ENCODE measurements at places on chromosomes 6 and 20.
A peak's percentile ranks its signal among the peaks of the same experiment; 100 is the strongest.

DNA sequence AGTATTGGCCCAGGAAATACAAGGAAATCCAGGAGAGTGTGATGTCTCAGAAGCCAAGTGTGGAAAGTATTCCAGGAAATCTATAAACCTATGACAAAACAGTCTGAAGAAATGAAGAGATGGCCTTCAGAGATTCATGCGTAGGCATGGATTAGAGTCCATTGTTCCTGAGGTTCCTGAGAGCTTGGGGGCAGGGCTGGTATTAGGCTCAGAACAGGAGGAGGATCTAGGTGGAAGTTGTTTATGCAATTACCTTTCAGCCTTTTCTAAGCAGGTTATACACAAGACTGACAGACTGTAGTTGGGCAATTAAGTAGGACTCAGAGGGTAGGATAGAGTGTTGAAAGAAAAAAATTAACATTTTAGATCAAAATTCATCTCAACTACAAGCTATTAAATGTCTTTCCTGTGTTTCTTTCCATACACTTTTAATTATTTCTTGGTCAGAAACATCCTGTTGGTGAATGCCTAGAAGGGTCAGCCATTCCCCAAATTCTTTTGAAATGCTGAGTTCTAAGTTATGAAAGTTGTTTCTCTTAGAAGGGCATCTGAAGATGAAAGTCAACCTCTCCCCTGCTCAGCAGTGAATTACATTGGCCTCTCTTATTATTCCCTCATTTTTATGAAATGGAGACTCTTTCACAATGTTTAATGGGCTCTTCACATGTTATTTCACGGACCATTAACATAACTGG lies 201.2 kb upstream of the MYLIP start:
- no peak for DNase-seq

GRCh38 chr20:56439771-56440291 lies 27.8 kb downstream of the CASS4 start:
- DNase-seq = no peak

DNA sequence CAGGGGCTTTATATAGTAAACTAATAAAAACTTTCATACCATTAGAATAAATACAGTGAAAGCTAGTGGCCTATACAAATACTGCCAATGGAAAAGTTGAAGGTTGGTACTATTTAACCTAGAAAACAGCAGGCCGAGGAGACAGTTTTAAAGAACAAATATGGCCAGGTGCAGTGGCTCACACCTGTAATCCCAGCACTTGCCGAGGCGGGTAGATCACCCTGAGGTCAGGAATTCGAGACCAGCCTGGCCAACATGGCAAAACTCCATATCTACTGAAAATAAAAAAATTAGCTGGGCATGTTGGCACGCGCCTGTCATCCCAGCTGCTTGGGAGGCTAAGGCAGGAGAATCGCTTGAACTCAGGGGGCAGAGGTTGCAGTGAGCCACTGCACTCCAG lies 24.8 kb downstream of the GLYATL3 start:
- DNase-seq = no peak

- no peak for DNase-seq
These were observed 201.8 kb downstream of the ARID1B start for GRCh38 chr6:156978948-156979347.

DNA sequence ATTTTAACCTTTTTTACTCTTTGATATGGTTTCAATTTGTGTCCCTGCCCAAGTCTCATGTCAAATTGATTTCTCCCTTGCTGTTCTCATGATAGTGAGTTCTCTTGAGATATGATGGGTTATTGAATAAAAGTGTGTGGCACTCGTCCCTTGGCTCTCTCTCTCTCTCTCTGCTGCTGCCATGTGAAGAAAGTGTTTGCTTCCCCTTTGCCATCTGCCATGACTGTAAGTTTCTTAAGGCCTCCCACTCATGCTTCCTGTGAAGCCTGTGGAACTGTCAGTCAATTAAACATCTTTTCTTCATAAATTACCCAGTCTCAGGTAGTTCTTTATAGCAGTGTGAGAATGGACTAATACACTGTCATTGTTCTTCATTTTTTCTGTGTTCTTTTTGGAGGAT lies 48.5 kb downstream of the LIN28B start:
- DNase-seq = no peak

DNA sequence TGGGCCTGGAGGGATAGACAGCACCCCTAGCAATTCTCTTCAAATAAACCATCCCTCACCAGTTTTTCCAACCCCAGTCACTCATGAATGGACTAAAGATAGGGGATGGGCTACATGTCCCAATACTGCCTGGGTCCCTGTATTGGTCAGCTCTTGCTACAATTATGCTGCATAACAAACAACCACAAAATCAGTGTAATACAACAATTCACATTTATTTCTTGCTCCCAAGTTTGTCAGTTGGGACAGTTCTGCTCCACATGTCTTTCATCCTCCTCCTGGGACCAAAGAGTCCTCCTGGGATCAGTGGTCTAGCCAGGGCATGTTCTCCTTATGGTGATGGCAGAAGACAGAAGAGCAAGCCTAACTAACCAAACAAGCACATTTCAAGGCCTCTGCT lies 91.7 kb upstream of the MYL9 start:
- no peak for DNase-seq

- no peak for DNase-seq
These were observed 78.6 kb downstream of the KIF13A start for GRCh38 chr6:17908831-17909230.

DNA sequence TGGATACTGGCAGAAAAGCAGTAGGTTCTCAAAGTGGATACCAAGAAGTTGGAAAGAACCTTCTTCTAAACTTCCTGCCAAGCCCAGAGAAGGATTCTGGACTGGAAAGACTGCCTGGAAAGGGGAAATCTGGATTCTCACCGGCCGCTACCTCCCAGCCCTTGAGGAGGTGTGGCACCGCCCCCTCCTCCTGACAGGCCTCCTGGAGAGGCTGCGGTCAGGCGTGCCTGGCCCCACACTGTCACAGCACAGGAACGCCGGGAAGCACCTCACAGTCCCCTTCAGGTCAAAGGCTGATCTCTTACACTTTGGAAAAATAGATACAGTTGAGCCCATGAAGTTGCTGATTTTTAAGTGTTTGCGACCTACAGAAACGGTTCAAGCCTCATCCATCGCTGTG lies 16.3 kb upstream of the PDE10A start:
- DNase-seq = no peak

GRCh38 chr6:164144316-164144715 lies 729.8 kb downstream of the QKI start:
- no peak for DNase-seq

DNA sequence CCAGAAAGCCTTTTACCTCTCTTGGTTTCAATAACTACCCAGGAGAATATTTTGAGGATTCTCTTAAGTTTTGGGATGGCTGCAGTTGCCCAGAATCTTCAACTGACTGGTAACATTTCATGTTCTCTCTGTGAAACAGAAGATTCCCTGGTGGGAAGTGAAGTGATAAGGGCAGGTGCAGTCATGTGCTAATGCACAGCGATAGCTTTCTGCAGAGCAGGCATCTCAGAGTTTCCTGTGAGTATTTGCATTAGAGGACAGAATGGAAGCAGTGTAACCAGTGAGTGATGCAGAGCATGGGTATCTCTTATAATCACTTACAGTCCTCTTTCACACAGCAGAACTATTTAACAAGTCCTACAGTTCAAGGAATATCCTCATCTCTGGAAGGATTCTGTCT lies 76.1 kb downstream of the HCRTR2 start:
- DNase-seq = no peak

GRCh38 chr20:50579511-50579910 lies 69.3 kb downstream of the PTPN1 start:
- no peak for DNase-seq

GRCh38 chr6:129686941-129687627 lies 22.9 kb downstream of the ARHGAP18 start:
- no peak for DNase-seq

- no peak for DNase-seq
These were observed 83.4 kb downstream of the EYA2 start for GRCh38 chr20:46977909-46978588.

DNA sequence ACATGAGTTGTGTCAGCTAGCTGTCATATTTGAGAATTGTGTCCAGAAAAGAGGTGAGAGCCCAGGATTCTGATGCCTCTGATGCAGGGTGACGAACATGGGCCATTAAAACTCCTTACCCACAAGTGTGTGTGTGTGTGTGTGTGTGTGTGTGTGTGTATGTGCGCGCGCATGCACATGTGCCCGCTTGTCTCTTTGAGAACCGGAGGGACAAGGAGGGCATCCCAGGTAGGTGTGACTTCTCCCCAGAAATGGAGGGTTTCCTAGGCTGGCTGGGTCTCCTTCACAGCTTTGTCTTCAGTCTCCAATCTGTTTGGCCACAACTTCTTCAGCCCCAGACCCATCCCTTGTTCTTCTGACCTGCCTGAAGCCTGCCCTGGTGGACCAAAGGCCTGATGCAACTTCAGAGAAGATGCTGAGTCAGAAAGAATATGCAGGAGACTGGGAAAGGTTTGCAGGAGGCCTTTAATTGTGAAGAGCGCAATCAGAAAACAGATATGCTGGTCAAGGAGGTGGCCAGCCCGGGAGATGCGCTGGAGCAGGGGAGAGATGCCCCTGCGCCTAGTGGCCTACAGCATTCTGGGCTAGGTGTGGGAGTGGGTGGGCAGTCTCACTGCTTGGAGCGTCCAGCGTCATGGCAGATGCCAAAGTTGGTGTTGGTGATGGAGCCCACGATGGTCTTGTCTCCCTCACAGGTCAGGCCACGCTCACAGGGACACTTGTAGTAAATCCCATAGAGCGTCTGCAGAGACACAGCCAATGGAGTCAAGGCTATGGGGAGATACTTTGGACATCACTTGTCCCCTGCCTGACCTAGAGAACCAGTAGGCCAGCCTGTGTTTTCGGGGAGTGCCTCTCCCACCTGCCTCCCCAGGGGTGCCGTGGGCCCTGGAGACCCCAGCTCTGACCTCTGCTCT lies 2.3 kb downstream of the CLPS start:
- no peak for DNase-seq

- no peak for DNase-seq
These were observed 461.8 kb downstream of the CDKAL1 start for GRCh38 chr6:20996099-20996498.

GRCh38 chr6:125939026-125939425 lies 17.5 kb upstream of the HINT3 start:
- DNase-seq = no peak

DNA sequence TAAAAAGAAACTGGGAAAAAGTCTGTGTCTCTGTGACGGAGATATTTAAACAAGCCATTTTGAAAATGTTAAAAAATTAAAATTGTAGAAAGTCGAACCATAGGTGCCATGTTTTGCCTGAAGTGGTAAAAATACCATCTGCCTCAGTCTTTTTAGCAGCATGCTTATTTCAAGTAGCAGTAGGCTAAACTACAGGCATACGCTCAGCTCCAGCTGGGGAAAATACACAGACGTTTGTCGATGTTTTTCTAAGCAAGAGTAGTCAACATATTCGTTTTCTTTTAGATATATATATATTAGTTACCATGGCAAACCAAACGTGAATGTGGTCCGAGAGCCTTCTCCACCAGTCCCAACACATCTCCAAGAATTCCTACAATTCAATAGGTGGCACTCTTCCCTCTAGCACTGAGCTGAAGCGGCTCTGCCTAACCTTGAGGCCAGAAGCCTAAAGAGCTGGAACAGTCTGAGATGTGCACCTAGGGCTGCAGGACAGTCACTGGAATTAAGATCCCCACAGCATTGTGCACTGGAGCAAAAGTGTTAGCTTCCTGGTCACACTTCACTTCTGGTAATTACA lies 70.2 kb upstream of the BEND3 start:
- peak; percentile 76 for DNase-seq

GRCh38 chr20:60986506-60987156 lies 265.4 kb upstream of the CDH4 start:
- DNase-seq = no peak

DNA sequence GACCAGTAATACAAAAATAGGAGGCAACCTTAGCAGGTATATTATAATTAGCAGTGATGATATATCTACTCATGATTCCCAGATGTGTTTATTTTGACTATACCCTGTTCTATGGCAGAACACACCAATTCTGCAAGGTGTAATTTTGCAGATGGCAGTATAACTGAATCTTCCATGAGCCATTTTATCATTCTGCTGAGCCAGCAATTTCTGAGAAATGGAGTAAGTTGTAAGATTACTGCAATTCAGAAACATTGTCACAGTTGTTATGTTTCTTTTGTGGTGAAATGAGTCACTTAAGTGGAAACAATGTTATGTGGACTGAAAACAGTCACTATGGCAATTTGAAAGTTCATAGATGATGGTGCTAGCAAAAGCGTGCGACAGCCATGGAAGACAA lies 63.7 kb upstream of the RIMS1 start:
- DNase-seq = no peak

DNA sequence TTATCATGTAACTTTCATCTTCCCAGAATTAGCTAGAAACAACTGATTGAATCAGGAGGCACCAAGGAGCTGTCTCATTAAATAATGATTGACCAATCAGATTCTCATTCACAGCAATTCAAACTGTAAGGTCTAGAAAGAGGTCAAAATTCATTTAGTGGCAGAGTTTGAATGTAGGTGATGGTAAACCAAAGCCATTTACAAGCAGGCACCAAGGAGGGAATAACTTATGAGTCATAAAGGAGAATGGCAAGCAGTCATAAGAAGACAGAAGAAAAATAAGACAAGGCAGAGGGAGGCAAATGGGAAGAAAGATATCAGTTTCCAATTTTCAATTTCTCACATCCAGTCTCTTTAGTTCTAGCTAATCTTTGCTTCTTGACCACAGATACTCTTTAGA lies 52.9 kb upstream of the DEFB112 start:
- DNase-seq = no peak

- DNase-seq = peak; percentile 12
These were observed 54.3 kb downstream of the SLC22A23 start for GRCh38 chr6:3402310-3403237.

- no peak for DNase-seq
These were observed 12.1 kb upstream of the PFDN4 start for GRCh38 chr20:54195483-54196472.

DNA sequence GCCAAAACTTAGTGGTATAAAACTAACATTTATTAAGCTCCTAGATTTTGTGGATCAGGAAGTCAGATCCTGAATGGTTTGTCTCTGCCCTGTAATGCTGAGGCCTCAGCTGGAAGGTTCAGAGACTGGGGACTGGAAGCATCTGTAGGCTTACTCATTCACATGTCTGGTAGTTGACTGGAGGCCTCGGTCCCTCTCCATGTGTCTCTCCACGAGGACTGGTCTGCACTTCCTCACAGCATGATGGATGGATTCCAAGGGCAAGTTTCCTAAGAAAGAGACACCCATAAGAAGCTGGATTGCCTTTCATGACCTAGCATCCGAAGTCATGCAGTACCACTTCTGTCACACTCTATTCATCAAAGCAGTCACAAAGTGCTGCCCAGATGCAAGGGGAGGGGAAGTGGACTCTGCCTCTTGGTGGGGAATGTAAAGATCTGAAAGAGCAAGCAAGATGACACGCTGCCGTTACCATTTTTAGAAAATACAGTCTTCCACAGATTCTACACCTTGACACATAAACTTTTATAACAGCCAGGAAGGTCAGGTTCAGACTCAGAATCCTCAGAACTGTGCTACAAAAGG lies 17.2 kb upstream of the MDGA1 start:
- DNase-seq = no peak

GRCh38 chr6:78910591-78911171 lies 43.3 kb downstream of the IRAK1BP1 start:
- DNase-seq = no peak
